H4 (cell line): ENCODE measurements at places on chromosomes 4 and X. TPM values are rescaled to one million over a fixed set of nuclear protein-coding genes. Genes with fewer than 3 reads are reported as not detected.

GRCh38 chr4:172998527-172999469 lies 169.8 kb upstream of the GALNT7 start:
- DNase-seq: peak; percentile 63

DNA sequence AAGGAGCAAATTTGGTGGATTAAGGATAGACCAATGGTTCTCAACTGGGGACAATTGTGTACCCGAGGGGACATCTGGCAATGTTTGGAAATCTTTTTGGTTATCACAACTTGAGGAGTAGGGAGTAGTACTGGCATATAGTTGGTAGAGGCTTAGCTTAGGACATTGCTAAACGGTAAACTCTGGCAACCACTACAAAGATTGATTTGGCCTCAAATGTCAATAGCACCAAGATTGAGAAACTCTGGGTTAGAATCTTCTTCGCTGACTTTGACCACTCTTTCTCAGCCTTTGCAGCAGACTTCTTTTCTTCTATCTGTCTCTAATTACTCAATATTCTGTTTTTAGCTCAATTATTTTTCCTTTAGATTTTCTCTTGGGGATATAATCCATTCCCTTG lies 1.5 kb upstream of the NBDY start:
- no peak for DNase-seq

- peak; percentile 10 for DNase-seq
These were observed 1821.7 kb downstream of the ARAP2 start for GRCh38 chr4:34422472-34423175.

Gene GAGE12J
- total RNA-seq: not detected in 2 replicates

DNA sequence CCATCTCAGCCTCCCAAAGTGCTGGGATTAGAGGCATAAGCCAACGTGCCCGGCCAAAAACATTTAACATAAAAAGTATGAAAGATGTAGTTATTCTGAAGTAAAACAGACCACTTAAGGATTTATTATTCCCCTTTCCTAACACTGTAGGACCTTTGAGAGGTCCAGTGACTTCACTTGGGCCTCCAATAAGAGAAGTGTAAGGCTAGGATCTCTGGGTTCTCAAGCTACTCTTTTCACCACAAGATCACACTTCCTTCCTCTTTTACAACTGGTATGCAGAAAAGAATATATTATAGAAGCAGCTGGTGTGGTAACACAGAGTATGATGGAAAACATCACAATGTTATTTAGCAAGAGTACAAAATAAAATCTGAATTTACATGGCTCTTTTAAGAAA lies 30.2 kb upstream of the CCNG2 start:
- DNase-seq: no peak

GRCh38 chrX:111244235-111244750 lies 26.0 kb downstream of the CAPN6 start:
- peak; percentile 8 for DNase-seq

Gene COX7B2
- not detected in 2 replicates for total RNA-seq

Gene PNMA6F
- total RNA-seq: not detected in 2 replicates

Gene HDX
- 4.0 and 7.9 TPM in 2 replicates for total RNA-seq

DNA sequence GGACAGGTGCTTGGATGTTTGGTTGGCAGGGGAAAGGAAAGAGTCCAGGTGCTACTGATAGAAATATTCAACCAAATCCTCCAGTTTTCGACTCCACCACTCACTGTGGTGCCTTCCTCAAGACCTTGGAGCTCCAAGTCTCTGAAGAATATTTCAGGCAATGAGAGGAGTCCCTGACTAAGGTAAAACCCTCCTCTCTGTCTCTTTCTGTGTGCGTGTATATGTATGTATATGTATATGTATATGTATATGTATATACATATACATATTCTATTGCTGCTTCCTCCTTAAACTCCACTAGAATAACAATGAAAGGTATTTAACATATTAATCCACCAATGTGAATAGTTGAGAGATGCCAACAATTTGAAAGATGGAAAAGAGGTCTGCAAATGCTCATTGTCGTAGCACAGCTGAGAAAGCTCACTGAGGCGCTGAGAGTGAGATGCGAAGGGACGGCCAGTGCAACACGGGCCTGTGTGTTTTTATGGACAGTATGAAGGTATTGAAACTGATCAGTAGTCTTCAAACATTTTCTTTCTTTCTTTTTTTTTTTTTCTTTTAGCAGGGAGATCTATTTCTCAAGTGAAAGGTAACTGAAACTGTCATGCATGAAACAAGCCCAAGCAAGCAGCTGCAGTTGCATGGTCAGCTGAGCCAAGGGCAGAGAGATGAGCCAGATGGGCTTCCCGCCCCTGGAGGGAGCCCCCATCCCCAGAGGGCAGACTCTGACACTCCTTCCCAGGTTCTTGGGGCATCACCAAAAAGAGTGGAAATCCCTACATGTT lies 41.1 kb upstream of the HS3ST1 start:
- no peak for DNase-seq

DNA sequence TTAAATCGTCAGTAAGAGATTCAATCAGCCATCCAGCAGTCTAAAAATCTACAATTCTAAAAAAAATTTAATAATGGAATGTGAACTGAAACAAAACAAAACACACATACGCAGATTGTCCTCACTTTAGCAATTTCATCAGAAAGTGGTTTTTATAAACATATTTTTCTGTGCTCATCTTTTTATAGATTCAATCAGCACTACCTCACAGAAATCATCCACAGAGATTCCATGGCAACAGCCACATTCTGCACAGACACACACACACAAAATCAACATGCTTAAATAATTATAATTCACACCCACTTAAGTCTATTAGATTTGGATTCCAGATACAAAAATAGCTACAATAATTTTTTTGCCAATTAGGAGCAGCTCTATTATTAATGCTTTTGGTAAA lies 149.0 kb upstream of the KCNIP4 start:
- no peak for DNase-seq

Gene SSX4
- not detected in 2 replicates for total RNA-seq

Gene RNF212
- total RNA-seq: not detected in 2 replicates

Gene TCEAL6
- not detected in 2 replicates for total RNA-seq

Gene PITX2
- 5.7 and 11.7 TPM in 2 replicates for total RNA-seq

Gene FAM9B
- total RNA-seq: not detected in 2 replicates

GRCh38 chrX:145687146-145687545 lies 130.5 kb upstream of the SLITRK2 start:
- DNase-seq: no peak

- DNase-seq: no peak
These were observed 165.5 kb downstream of the EFNB1 start for GRCh38 chrX:68994135-68994890.

Gene RHOXF2
- total RNA-seq: not detected in 2 replicates

GRCh38 chr4:932713-933070 lies 432 bp downstream of the TMEM175 start:
- no peak for DNase-seq

DNA sequence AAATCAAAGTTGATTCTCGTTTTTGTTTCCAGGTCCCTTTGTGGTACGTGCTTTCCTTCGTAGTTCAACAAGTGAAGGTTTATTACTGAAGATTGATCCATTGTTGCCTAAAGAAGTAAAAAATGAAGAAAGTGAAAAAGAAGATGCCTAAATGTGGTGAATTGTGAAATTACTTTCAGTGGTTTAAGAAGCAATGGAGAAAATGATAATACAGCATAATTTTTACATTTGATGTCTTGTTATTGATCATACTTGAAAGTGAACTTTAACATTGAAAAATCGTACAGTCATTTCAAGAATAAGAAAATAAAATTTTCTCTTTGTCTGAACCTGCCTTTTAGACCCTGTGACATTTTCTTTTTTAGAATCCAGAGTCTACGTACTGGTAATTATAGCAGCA lies 89.8 kb downstream of the MRPL1 start:
- no peak for DNase-seq

DNA sequence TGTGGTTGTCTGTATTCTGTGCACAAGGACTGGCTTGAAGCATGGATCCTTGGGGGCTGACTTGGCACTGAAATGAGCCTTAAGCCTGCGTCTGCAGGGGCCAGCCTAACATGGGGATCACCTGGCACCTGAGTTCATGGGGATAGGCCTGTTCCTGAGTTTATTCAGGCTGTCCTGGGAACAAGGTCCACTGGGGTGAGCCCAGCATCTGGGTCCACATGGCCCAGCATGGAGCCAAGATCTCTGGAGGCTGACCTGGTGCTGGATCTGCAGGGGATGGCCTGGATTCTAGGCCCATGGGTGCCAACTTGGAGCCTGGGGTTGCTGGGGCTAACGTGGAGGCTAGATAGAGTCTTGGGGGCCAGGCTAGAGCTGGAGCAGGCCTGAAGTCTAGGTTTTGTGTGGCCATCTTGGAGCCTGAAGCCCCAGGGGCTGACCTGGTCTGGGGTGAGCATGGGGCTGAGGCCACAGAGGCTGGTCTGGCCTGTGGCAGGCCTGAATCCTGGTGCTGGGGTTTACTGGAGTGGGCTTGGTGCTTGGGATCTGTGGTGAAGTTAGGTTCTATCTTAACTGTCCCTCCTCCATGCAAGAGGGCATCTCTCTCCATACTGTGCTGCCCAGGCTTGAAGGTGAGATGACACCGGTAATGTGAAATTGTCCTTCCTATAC lies 652 bp upstream of the KLKB1 start:
- DNase-seq: no peak

Gene MAGEA12
- 5.5 and 5.7 TPM in 2 replicates for total RNA-seq

Gene PLXNB3
- 0.60 and 1.6 TPM in 2 replicates for total RNA-seq

GRCh38 chr4:107600983-107601382 lies 119.1 kb downstream of the PAPSS1 start:
- DNase-seq: no peak

DNA sequence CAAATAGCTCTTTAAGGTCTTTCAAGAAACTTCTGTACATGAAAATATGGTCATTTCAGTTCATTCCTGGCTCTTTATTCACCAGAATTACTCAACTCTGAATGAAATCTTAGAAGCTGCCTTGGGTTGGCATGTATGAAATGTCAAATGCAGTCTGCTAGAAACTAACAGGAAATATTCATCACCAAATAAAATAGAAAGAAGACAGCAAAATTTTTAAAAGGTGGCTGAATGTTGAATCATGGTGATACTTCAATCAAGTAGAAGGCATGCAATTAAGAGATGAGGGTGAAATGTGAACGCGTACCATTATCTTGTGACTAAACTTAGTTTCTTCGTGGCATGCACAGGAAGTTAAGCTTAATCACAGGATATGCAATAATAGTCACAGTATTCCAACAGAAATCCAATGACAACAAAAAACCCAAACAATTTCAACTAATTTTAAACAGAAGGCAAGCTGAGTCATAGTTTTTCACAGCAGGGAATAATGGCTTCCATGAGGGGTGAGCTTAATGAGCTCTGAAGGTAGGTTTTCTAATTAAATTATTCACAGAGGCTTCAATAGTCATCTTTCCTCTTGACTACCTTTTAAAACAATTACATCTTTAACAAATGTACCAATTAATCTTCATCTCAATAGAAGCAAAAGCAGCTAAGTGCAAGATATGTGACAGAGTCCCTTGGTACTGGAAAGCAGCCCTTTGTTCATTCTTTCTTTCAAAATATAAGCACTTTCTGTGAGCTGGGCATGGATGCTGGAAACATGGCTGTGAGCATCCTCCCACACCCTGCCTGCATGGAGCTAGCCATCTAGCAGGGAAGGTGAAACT lies 44.5 kb downstream of the SCFD2 start:
- peak; percentile 84 for DNase-seq

DNA sequence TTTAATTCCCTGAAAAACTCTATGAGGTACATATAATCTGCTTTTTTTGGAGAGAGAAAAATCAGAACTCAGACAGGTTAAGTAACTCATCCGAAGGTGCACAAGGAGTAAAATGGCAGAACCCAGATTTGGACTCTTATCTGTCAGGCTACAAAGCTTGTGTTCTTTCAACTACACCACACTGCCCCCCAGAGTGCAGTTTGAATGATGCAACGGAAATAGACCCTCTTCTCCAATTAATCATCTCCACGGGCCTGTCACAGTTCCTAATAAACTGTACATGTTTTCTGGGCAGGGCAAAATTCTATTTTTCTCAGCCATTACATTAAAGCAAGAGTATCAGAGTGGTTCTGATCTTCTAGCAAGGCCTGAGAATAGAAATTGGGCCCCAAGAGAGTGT lies 35.3 kb upstream of the DCX start:
- peak; percentile 18 for DNase-seq

DNA sequence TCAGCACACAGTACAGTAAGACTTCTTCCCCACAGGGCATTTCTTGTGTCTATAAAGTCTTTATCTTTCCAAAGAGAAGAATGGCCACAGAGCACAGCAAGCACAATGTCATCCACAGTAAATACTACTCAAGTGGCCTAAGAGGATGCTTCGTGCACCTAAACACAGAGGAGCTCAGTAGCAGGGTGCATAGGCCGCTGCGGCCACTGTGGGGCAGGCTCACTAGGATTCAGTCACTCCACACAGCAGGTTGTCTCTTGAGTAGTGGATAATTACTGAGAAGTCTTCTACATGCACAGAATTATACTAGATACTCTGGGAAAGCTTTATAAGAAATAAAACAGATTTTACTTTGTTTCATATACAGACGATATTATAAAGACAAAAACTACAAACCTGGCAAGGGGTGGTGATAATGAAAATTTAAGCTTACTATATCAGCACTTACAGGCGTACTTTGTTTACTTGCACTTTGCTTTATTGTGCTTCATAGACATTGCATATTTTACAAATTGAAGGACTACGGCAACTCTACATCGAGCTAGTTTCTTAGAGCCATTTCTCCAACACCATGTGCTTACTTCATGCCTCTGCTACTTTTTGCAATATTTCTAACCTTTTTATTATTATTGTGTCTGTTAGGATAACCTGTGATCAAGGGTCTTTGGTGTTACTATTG lies 78.5 kb downstream of the PRDM5 start:
- DNase-seq: no peak

DNA sequence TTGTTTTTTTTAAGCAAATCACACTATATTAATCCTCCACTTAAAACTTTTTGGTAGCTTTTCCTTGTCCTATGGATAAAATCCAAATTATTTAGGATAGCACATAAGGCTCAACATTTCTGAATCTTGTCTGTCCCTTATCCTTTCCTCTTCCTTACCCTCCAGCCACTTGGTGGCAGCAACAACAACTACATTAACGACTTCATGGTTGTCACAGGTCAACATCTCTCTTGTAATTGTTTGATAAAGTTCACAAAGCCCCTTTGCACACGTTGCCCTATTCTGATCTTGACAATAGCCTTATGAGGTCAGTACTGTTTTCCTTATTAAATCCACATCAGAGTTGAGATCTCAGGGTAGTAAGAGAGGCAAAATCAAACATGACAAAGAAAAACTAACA lies 269.0 kb upstream of the PABPC4L start:
- peak; percentile 53 for DNase-seq

- no peak for DNase-seq
These were observed 23.2 kb upstream of the ANXA3 start for GRCh38 chr4:78528327-78528726.

Gene UGT8
- total RNA-seq: 10.9 and 13.5 TPM in 2 replicates

GRCh38 chrX:49993661-49994060 lies 71.3 kb downstream of the CLCN5 start:
- no peak for DNase-seq
